ENCODE measurements at places on chromosomes 12 and 14.

DNA sequence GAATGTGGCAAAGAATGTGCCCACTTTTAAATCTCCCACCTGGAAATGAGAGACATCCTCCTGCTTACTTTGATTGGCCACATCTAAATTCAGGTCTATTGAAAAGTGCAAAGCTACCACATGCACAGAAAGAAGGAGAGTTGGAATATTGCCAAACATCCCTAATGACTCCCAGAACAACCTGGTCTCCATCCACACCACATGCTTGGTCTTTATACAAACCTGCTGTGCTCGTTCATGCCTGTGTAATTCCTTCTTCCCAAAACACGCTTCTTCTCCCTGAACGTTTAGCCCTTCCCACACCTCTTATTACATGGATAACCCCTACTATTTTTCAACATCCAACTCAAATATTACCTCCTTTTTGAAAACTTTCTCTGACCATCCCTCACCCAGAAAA is 66.2 kb upstream of the BCL2L14 start:
- no peak for DNase-seq

- DNase-seq, result peak; percentile 20
Observed at GRCh38 chr14:104341532-104342434, 203.4 kb downstream of the KIF26A start.

DNA sequence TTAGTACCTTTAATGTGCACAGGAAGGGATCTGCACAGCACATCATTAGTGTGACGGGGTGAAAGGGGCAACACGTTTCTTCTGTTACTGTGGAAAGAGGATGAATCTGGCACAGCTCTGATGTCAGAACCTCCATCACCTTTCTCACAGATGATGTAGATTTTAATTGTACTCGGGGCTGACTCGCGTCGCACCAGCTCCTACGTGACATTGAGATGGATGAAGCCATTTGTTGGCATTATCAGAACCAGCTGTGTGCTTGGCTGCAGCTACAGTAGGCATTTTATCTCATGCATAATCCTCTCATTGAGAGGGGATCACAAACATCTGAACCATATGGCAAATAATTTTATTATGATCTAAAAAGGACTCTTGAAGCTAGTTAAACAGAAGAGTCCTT is 173.6 kb downstream of the PDZRN4 start:
- DNase-seq, result no peak

- no peak for DNase-seq
Observed at GRCh38 chr12:130686511-130686991, 29.5 kb downstream of the RIMBP2 start.

- DNase-seq, result no peak
Observed at GRCh38 chr12:49683599-49684309, 23.5 kb downstream of the FMNL3 start.

GRCh38 chr12:10701843-10702242 is 21.3 kb downstream of the YBX3 start:
- DNase-seq, result no peak

DNA sequence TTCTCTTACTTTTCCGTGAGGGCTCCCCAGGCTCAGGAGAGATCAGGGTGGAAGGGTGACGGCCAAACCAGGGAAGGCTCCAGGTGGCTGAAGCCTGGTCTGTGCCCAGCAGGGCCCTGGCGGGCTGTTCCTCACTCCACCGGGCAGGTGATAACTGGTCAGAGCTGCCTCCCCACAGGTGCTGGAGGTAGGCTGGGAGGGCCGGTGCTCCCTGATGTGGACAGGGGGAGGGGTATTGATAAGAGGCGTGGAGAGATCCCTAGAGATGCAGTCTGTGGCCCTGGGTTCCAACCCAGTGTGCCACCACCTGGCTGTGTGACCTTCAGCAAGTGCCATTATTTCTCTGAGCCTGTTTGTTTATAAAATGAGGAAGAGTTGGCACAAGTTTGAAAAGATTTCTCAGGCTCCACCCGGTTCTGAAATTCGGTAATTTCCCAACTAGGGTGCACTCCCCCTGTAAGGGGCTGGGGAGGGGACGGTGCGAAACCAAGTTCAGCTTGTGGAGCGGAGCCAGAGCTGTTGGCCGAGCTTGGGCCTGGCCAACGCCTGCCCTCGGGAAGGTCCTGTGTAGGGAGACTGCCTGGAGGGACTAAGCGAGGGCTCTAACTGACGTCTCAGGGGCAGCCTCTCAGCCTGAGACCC is 1.0 kb upstream of the NR4A1 start:
- no peak for DNase-seq

DNA sequence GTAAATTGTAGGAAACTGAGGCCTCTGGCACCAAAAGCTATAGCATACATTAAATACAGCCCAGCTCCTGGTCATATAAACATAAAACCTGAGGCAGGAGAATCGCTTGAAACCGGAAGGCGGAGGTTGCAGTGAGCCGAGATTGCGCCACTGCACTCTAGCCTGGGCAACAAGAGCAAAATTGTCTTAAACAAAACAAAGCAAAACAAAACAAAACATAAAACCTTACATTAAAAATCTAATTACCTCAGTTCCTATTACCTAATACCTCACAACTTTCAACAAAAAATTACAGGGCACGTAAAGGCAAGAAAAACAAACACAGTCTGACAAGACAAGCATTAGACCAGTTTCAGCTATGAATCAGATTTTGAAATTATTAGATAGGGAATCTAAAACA is 36.7 kb downstream of the TMEM116 start:
- no peak for DNase-seq

DNA sequence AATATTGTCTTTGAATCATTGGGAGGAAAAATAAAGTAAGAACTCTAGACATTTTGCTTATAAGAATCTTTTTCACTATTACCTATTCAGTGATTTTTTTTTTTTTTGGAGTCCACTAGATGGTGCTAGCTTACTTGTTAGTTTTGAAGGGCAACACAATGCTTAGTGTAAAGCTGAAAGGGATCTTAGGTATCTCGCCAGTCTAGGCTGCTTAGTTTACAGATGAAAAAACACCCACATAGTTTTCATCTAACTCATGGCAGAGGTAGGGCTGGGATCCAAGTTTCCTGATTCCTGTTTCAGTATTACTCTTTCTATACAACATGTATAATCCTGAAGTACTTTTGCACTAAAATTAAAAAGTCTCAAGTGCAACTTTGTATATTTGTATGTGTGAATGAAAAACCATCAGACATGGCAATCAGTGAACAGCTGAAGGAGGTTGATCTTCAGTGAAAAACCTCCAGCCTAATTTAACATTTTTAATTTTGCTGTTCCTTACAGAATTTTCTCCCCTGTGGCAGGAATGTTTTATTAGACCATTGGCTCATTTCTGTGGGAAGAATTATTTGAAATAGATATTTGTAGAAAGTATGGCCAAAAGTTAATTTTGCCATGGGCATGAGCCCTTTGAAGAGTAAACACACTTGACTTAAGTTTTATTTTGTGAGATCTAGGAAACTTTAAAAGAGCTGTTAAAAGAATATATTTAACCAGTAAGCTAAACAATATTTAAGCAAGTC is 40.7 kb downstream of the LRRIQ1 start:
- DNase-seq, result no peak

DNA sequence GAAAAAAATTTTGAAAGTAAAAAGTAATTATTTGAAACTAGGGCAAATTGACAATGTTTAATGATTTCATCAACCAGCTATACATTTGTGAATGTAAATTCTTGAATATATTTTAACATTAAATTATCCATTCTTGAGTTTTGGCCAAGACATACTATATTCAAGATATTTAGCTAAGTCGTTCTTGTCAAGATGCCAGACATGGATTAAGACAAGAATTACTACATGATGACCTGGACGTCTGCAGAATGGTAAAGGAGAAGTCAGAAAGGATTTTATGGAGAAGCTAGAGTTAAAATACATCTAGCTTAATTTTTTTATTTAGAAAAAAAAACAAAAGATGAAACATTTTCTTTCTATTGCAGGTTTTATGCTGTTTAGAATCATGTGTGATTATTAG is 255.8 kb downstream of the TMTC2 start:
- DNase-seq, result no peak

- DNase-seq, result no peak
Observed at GRCh38 chr14:83714151-83714550, 1815.8 kb upstream of the FLRT2 start.

- no peak for DNase-seq
Observed at GRCh38 chr12:47935184-47935583, 28.2 kb upstream of the TMEM106C start.

- DNase-seq, result no peak
Observed at GRCh38 chr14:32980178-32980901, 41.7 kb downstream of the NPAS3 start.

DNA sequence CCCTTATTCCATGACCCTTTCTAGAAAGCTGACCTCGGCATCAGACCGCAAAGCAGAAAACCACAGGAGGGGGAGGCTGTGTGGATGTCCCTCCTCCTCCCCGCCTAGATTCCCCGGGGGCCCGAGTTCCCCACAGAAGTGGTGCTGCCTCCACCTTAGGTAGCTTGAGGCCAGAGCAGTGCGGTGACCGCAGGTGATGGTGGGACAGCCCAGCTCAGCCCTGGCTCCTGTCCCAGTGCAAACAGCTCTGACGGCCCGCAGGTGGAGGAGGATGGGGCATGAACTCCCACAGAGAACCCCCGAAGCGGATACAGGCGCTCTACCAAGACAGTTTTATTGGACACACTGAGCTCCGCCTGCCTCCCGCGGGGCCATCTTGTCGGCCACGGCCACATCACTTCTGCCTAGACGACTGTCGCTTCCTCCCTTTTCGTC is 19.5 kb downstream of the ARL6IP4 start:
- DNase-seq, result no peak

DNA sequence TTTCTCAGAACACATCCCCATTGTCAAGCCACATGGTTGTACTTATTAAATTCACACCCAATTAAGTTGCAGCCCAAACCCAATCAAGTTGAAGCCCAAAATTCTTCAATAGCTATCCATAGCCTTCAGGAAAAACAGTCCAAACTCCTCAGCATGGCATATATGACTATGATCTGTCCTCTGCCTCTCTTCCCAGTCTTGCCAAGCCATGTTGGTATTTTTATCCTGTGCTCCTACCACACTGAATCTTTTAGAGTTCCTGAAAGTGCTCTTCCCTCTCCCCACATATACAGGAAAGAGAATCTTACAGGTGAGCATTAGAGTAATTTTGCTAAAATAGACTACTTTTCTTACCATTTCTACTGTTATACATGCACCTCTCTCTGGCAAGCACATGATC is 834.9 kb downstream of the RPS29 start:
- no peak for DNase-seq

GRCh38 chr14:59245809-59246295 is 57.4 kb downstream of the DAAM1 start:
- no peak for DNase-seq

DNA sequence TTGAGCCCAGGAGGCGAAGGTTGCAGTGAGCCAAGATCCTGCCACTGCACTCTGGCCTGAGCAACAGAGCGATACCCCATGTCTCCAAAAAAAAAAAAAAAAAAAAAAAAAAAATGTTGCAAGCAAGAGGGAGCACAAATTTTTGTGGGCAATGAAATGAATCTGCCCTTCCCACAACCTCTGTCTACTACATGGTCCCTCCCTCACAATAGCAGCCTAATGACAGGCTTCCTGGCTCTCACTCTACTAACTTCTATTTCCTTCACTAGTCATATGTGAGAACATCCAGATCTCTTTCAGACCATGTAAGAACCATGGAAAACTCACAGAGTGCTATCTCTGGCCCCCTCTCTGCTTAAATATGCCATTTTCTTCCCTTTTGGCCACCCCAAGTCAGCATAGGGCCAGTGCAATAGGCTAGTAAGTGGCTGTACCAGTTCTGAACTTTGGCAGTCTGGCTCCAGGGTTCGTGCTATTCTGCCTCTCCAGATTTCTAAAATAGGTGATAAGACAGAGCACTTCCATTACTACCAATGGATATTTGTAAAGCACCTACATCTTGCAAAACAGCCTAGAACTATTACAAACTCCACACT is 7.1 kb downstream of the OSBPL8 start:
- no peak for DNase-seq

DNA sequence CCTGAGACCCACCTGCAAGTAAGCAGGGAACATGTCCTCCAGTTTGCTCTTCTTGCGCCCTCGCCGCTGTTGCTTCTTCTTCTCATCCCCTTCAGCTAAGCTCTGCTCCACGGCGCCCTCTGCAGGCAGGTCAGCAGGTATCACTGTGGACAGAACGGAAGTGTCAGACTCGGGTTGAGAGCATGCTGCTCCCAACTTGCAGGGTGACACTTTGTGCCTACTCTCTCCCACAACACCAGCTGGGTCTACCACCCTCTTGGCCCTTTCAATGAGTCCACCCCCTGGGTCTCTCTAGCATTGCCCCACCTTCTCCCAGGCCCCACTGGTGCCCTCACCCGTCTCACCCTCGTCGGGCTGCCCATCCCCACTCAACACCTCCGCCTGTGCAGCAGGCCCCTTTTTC is 16.7 kb downstream of the KMT2D start:
- DNase-seq, result peak; percentile 85

DNA sequence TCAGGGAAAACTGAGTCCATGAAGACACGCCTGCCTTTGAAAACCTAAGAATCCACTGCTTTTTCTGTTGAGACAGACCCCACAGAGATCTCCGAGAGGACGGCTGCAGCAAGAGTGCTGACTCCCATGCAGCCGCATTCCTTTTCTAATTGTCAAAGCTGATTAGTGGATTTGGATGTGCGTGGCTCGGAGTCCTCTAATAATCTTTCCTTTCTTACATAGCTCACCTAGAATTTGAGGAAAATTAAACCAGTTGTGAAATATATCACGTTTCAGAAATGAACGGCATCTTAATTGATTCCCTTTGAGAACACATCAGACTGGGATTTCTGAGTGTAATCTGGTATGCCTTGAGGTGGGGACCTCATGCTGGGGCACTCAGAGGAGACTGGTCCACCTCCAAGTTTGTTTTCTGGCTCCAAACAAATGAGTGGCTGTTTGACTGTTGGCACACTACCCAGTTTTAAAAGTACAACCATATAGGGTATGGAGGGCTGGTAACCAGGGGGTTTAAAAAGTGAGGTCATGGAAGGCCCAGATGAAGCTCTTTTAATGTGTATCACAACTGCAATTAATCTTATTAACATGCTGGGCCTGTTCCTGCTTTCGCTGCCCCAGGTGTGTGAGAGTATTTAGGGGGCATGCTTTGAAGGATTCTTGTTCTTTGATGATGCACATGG is 63.3 kb downstream of the RASSF3 start:
- DNase-seq, result no peak

- DNase-seq, result no peak
Observed at GRCh38 chr14:101177301-101177971, 273.9 kb upstream of the RTL1 start.
